ENCODE measurements at places on chromosomes 3 and 15.

- DNase-seq, result no peak
Measured at GRCh38 chr3:43907508-43907858, 216.7 kb downstream of the ABHD5 start.

GRCh38 chr15:78003539-78004008, 73.9 kb downstream of the TBC1D2B start:
- no peak for DNase-seq

GRCh38 chr3:58998476-58999117, 51.2 kb downstream of the CFAP20DC start:
- DNase-seq, result no peak

DNA sequence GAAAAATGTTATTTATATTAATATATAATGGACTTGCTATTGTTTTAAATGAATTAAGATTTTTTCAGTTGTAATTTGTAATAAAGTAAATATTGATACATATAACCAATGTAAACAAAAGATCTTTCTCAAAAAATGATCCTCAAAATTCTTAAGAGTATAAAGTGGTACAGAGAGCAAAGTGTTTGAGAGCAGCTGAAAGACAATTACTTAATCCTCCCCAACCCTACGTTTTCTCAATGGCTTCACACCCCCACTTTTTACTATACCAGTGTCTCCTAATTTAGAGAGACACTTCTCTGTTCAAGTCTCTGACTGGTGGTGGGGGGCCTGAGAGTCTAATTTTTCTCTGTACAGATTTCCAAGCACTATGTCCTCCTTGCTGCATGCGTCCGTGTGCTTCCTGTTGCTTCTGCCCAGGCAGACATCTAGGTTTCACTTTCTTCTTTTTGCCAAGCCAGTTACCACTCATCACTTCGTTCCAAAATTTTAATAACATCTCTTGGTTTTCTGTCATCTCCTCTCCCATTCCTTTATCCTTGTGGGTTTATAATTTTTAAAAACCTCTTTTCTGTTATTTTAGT, 276.3 kb upstream of the DNAJC19 start:
- DNase-seq, result no peak

DNA sequence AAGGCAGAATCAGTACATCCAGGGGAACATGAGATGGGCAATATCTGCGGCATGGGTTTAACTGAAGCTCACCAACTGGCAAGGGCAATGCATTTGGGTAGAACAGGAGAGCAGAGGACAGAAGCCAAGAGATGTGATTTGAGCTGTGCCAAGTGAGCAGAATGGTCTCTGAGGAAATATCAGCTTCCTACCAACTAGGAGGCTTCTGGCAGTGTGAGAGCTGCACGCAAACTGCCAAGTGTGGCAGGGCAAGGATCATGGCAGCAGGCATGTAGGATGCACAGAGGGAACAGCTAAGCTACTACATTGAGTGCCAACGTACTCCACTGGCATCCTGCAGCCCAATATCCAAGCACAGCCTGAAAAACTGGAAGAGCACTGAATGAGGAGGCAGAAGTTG, 1036.5 kb downstream of the TUSC7 start:
- DNase-seq, result no peak

DNA sequence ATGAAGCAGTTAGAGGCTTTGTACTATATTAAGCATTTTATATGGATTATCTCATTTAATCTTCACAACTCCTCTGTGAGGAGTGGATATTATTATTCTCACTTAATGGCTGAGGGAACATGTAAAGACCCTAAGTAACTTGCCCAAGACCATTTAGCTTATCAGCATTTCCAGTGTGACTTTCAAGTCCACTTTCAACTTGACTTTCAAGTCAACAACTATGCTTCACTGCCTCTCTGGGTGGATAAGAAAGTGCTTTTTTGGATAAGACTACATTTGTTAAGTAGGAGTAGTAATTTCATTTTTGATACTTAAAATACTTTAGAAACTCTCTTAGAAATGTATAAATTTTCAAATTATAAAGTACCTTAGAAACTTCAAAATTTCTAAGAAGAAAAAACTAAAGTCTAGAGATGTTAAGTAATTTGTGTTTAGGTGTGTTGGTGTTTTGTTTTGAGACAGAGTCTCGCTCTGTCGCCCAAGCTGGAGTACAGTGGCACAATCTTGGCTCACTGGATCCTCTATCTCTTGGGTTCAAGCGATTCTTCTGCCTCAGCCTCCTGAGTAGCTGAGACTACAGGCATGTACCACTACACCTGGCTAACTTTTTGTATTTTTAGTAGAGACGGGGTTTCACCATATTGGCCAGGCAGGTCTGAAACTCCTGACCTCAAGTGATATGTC, 71.8 kb downstream of the MINDY2 start:
- no peak for DNase-seq

- no peak for DNase-seq
Measured at GRCh38 chr3:126630020-126630419, 24.9 kb downstream of the TXNRD3 start.

GRCh38 chr3:16511681-16512434, 1.6 kb downstream of the RFTN1 start:
- peak; percentile 46 for DNase-seq

DNA sequence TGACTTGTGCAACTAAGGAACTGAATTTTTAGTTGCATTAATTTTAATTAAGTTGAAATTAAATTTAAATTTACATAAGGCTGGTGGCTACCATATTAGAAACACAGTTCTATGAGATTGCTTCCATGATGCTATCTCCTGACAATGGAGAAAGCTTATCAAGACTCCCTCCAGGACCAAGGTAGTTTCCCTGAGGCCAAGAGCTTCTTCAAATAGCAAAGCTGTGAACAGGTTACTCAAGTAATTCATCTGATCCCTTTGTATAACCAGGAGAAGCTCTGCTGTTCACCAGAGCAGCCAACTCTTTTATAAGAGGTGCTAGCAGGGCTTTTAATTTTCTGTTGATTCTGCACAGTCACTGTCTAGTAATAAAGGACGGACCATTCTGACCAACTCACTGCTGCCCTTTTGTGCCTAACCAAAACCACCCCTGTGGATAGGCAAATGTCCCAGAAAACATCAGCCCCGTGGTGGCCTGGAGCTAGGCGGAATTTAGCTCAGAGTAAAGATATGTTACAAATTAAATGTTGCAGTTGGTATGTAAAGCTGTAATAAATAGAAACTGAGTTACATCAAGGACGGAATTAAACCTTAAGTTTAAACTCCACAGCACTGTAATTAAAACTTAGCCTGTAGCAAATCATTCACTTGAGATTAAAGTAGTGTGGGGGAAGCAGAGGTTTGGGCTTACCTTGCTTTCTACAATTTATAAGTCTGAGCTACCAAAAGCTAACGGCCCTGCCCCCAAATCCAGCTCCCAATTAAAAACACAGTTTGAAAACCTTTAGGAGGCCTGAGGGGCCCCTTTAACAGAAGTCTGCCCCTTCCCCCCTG, 55.6 kb upstream of the LRTM1 start:
- DNase-seq, result no peak

DNA sequence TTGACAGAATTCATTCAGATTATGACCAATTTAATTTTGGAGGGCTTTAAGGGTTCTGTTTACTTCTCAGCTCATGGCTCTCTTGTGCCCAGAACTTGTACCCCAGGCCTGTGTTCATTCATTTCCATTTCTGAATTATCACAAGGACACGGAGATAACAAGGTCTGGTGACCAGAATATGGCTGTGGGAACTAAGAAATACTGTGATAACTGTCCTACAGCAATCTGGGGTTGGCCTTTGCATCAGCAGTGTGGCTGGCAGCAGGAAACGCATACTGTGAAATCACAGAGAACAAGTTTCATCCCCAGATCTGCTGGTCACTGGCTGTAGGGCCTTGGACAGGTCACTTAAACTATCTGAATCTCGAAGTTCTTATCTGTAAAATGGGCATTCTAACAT, 41.8 kb upstream of the TPM1 start:
- DNase-seq, result no peak

- DNase-seq, result no peak
Measured at GRCh38 chr15:93302080-93302765, 213.2 kb upstream of the RGMA start.

DNA sequence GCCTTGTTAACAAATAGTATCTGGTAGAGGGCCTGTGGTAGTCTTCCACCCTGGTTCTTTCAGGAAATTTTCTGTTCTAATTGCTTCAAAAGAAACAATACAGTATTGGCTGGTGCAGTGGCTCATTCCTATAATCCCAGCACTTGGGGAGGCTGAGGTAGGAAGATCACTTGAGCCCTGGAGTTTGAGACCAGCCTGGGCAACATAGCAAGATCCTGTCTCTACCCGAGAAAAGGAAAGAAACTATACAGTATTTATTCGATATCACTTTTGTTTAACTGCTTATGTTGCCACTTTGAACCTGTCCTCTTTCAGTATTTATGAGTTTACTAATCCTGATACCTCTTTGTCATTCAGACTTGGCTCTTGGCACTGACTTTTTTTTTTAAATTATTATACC, 4.5 kb downstream of the MKRN2 start:
- DNase-seq, result no peak

- DNase-seq, result no peak
Measured at GRCh38 chr3:132435911-132436425, 18.7 kb downstream of the DNAJC13 start.

DNA sequence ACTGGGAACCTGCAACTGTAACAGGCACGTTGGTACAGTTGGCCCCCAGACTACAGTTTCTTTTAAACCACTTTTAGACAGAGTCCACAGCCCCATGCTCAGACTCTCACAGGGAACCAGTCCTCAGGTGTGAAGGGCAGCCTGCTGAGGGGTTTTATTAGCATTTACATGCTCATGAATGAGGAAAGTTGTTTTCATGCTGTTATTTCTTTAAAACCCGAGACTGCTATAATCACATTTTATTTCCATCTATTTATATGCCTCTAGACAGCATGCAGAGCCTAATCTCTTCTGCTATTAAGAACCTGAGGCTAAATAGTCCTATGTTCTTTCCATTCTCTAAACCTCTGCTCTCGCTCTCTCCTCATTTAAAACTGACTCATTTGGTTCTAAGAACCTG, 26.3 kb upstream of the FSIP1 start:
- DNase-seq, result no peak

DNA sequence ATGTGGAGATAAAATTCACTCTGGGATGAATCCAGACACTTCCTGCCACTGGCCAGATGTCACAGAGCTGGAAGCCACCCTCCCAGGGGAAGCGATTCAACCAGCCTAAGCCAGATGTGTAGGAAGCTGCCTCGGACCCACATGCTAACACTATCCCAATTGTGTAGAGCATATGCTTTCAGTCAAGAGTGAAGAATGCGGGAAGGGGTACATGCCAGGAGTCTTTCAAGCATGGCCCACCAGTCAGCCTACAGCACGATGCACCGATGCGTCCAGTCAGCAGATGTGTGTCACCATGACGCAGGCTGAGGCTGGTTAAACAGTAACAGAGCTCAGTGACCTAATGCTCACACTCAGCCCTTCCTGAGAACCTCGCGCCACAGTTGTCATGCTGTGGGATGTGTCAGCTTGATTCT, 38.8 kb upstream of the BNC1 start:
- DNase-seq, result peak; percentile 36

- DNase-seq, result no peak
Measured at GRCh38 chr15:64058279-64058678, 12.0 kb upstream of the DAPK2 start.
